ENCODE measurements at places on chromosomes 2 and 18.
A peak's percentile ranks its signal among the peaks of the same experiment; 100 is the strongest.

GRCh38 chr2:54586494-54586893, 130.4 kb downstream of the SPTBN1 start:
- H3K27me3 ChIP-seq, result no peaks in the 10 kb centered on the region
- DNase-seq, result no peak
- H3K4me1 ChIP-seq, result peaks cover 59% of the 10 kb centered on the region

GRCh38 chr18:33751613-33752221, 173.7 kb downstream of the ASXL3 start:
- DNase-seq, result no peak
- H3K36me3 ChIP-seq, result no peaks in the 10 kb centered on the region
- H3K4me1 ChIP-seq, result no peaks in the 10 kb centered on the region
- no peak overlapping the region for H3K27ac ChIP-seq
- no peaks in the 10 kb centered on the region for H3K27me3 ChIP-seq

DNA sequence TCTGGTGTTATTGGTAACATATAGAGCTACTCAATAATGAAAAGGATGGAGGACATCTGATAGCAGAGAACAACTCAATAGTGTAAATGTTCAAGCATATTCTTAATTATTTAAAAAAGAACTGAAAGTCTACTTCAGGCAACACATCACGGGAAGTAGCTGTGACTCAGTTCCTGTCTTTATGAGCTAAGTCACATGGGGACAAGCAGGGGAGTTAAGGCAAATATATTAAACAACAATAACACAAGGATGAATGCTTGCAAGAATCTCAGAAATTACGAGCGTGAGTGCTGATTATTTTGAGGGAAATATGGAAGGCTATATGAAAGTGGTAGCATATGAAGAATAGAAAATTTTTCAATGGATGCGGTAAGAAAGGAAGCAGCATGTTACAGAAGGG, 4.0 kb upstream of the HNMT start:
- H3K36me3 ChIP-seq, result no peaks in the 10 kb centered on the region
- DNase-seq, result no peak
- no peak overlapping the region for H3K27ac ChIP-seq
- no peaks in the 10 kb centered on the region for H3K27me3 ChIP-seq

DNA sequence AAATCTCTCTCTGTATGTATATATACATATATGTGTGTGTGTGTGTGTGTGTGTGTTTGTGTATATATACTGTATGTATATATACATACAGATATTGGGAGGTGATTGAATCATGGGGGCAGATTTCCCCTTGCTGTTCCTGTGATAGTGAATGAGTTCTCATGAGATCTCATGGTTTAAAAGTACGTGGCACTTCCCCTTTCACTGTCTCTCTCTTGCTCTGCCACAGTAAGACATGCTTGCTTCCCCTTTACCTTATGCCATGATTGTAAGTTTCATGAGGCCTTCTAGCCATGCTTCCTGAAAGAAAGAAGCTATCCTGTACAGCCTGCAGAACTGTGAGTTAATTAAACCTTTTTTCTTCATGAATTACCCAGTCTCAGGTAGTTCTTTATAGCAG, 18.8 kb upstream of the CCDC195 start:
- H3K27me3 ChIP-seq, result no peaks in the 10 kb centered on the region
- DNase-seq, result no peak
- H3K4me1 ChIP-seq, result no peaks in the 10 kb centered on the region
- no peak overlapping the region for H3K27ac ChIP-seq
- H3K4me3 ChIP-seq, result no peak overlapping the region

- no peak overlapping the region for H3K27ac ChIP-seq
- H3K27me3 ChIP-seq, result no peaks in the 10 kb centered on the region
- H3K36me3 ChIP-seq, result peaks cover 8% of the 10 kb centered on the region
- H3K4me1 ChIP-seq, result no peaks in the 10 kb centered on the region
These were observed 11.6 kb downstream of the BABAM2 start for GRCh38 chr2:27902098-27902497.

DNA sequence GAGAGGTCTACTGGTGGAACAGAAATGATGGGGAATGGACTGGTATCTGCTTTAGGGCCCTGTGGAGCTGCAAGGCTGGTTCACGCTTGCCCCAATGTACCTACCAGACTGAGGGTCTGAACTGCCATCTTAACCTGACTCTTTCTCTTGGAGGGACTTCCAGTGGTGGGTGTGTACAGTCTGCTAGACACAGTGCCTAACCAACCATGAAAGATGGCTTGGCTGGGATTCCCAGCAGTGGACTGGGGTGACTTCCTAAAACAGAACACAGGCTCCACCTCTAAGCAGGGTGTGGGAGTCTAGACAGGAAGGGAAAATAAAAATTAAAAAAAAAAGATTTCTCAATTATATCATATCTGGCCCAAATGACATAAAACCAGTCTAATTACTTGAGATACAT, 25.5 kb upstream of the MYO3B start:
- H3K4me1 ChIP-seq, result no peaks in the 10 kb centered on the region
- H3K4me3 ChIP-seq, result no peak overlapping the region
- no peak overlapping the region for H3K27ac ChIP-seq
- H3K36me3 ChIP-seq, result no peaks in the 10 kb centered on the region

DNA sequence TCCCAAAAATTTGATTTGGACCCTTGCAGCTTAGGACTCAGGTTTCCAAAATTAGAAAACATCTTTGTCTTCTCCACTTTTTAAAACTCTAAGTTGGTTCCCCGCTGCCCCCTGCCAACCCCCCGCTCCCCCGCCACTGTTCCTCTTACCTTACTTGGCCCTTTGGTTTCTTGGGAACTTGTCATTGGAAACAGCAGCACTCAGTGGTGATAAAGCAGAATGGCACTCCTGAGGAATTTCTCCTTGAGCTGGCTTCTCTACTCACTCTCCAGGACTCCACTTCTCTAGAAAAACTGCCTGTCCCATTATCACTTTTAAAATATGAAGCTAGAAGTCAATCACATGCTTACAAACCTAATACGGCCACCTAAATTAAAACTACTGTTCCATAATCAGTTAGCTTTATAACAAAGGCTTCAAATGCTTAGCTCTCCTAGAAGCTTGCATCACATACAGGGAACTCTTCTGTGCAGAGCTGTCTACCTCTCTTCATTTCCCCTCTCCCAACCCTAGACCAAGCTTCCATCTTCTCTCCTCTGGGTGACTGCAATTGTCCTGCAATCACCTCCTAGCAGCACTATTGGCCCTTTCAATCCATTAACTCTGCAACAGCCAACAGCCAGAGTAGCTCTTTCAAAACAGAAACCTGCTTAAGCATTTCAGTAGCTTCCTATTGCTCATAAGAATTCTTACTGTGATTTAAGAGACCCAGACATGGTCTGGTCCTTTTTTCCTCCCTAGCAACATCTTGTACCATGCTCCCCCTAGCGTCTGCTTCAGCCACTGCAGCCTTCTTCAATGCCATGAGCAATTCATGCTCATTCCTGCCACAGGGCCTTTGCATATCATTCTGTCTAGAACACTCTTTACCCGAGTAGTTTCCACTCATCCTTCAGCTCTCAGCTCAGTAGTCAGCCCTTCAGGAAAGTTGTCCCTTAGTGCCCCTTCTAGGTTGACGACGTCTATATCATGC, 15.2 kb upstream of the PLEKHM3 start:
- no peaks in the 10 kb centered on the region for H3K4me1 ChIP-seq
- no peaks in the 10 kb centered on the region for H3K36me3 ChIP-seq
- no peak overlapping the region for H3K27ac ChIP-seq
- DNase-seq, result peak; percentile 69
- no peaks in the 10 kb centered on the region for H3K27me3 ChIP-seq
- no peak overlapping the region for H3K4me3 ChIP-seq

DNA sequence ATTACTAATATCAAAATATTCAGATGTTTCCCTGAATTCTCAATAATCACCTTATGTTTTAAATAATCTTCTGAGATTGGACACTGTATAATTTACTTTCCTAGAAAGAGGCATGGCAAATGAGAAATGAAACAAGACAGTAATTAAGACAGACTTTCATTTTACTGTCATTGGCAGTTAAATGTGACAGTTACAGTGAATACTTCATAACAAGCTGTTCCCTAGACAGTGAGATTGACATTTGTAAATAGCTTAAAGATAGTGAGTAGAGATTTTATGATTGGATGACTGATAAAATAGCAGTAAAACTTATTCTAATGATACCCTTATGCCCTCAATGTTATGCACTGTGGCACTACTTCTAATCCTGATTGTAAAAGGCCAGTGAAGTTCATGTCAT, 524.9 kb upstream of the TMEFF2 start:
- no peaks in the 10 kb centered on the region for H3K36me3 ChIP-seq
- H3K4me1 ChIP-seq, result no peaks in the 10 kb centered on the region
- no peak overlapping the region for H3K27ac ChIP-seq
- no peak for DNase-seq

GRCh38 chr2:4354678-4355077, 651.3 kb downstream of the DCDC2C start:
- H3K4me3 ChIP-seq, result no peak overlapping the region
- no peak overlapping the region for H3K27ac ChIP-seq
- no peak for DNase-seq
- no peaks in the 10 kb centered on the region for H3K27me3 ChIP-seq
- H3K4me1 ChIP-seq, result no peaks in the 10 kb centered on the region

DNA sequence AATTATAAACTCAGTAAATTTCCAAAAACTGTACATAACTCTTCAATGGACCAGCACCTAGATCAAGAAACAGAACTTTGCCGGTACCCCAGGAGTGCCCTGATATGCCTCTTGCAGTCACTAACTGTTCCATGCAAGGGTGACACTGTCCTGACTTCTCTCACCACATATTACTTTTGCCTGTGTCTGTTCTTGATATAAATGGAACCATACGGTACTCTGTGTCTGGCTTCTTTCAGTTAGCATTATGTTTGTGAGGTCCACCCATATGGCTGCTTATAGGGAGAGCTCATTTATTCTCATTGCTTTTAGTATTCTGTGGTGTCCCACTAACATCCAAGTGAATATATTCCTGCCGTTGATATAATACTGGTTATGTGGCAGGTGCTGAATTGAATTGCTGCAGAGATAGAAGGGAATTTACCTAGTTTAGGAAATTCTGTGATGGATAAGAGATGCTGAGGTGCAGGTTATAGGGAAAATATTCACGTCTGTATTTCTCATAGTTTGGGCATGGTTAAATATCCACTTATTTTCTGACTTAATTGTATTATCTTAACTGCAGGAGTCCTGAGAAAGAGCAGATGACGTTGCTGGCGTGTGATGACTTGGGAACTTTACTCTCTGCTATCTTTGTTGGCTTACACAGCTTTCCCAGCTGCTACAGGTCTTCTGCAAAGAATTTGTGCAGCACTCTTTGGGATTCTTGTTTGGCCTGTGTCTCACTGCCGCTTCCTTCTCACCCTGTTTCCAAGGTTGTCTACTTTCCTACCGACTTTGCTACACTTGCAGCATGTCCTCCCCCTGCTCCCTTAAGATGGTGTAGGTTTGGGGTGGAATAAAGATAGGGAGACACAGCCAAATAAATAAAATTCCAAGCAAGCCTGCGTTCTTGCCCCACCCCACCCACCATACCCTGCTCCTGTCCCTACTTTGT, 107.9 kb downstream of the MAP4K4 start:
- no peak overlapping the region for H3K27ac ChIP-seq
- H3K36me3 ChIP-seq, result peaks cover 6% of the 10 kb centered on the region
- H3K27me3 ChIP-seq, result no peaks in the 10 kb centered on the region
- no peak for DNase-seq
- H3K4me1 ChIP-seq, result peaks cover 28% of the 10 kb centered on the region

- no peak overlapping the region for H3K27ac ChIP-seq
- no peak for DNase-seq
These were observed 80.1 kb downstream of the FIGN start for GRCh38 chr2:163655667-163656066.

GRCh38 chr2:206989311-206989710, 50.0 kb downstream of the CPO start:
- peaks cover 11% of the 10 kb centered on the region for H3K4me1 ChIP-seq
- H3K4me3 ChIP-seq, result no peak overlapping the region
- H3K27me3 ChIP-seq, result no peaks in the 10 kb centered on the region
- H3K27ac ChIP-seq, result no peak overlapping the region
- H3K36me3 ChIP-seq, result no peaks in the 10 kb centered on the region
- DNase-seq, result no peak

GRCh38 chr18:74488354-74488753, 7.8 kb upstream of the CNDP2 start:
- H3K27me3 ChIP-seq, result no peaks in the 10 kb centered on the region
- H3K36me3 ChIP-seq, result no peaks in the 10 kb centered on the region
- no peak overlapping the region for H3K27ac ChIP-seq

DNA sequence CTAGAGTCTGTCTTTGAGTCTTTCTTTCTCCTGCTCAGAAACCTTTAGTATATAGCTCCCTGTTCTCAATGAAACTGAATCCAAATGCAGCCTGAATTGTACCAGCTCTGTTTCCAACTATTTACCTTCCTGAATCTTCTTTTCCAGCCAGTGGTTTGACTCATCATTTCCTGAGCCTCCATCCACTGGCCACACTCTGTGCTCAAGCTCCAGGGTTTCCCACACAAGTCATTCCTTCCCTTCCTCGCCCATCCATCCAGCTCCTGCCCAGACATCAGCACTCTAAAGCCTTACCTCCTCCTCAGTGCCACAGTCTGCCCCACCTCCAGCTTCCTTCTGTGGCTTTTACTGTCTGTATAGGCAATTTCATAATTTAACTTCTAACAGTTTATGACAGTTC, 233.6 kb upstream of the RASGRP3 start:
- no peak overlapping the region for H3K27ac ChIP-seq
- no peak overlapping the region for H3K4me3 ChIP-seq
- H3K36me3 ChIP-seq, result no peaks in the 10 kb centered on the region
- no peak for DNase-seq
